ENCODE measurements at places on chromosomes 5 and 9.

DNA sequence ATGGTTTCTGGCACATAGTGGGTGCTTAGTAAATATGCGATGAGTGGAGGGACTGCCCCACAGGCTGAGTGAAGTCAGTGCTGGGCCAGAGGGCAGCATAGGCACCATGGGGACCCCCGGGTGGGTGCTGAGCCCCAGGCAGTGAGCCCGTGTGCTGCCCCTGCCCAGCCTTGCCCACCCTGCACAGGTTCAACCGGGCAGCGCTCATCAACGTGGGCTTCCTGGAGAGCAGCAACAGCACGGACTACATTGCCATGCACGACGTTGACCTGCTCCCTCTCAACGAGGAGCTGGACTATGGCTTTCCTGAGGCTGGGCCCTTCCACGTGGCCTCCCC is 7.2 kb downstream of the B4GALT7 start:
- DNase-seq, result no peak

- no peak for DNase-seq
Measured at GRCh38 chr5:53431665-53432064, 48.8 kb upstream of the FST start.

GRCh38 chr5:62066761-62067277 is 239.2 kb upstream of the KIF2A start:
- no peak for DNase-seq

- no peak for DNase-seq
Measured at GRCh38 chr5:103561685-103562452, 720 bp downstream of the NUDT12 start.

GRCh38 chr5:1702318-1702717 is 97.3 kb downstream of the MRPL36 start:
- no peak for DNase-seq
